ENCODE measurements at places on chromosomes 6 and 20.

DNA sequence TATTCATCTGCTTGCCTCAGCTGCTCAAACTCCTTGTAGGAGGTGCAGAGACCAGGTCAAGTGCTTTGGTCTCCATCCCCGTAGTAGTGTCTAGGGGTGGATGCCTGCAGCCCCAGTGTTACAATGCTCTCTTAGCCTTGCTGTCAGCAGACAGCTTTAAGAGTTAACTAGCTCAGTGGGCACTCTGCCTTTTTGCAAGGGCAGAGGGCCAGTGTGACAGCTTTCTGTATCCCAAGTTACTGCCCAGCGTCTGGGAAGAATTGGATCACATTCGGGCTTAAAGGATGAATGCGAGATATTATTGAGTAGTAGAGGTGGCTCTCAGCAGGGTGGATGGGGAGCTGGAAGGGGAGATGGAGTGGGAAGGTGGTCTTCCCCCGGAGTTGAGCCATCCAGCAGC is 339.9 kb upstream of the RNF217 start:
- no peak for DNase-seq

- no peak for DNase-seq
Measured at GRCh38 chr20:7792150-7792869, 147.9 kb downstream of the HAO1 start.

- no peak for DNase-seq
Measured at GRCh38 chr20:6979621-6980020, 212.1 kb downstream of the BMP2 start.

DNA sequence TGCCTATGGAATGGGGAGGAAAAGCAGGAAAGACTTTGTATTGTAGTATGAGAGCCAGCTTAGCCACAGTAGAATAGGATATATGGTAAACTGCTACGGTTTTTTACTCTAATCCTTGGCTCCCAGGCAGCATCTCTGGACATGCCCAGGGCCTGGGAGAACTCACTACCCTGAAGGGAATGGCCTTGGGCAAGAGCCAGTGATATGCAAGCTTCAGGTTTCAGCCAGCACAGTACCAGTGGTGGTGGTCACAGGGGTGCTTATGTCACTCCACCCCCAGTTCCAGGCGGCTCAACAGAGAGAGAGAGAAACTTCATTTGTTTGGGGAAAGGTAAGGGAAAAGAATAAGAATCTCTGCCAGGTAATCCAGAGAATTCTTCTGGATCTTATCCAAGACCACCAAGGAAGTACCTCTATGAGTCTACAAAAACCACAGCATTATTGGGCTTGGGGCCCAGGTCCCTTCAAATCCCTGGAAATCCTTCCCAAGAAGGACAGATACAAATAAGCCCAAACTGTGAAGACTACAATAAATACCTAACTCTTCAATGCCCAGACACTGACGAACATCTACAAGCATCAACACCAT is 121.2 kb downstream of the THBS2 start:
- DNase-seq = no peak

- no peak for DNase-seq
Measured at GRCh38 chr20:45044084-45044573, 56.8 kb downstream of the KCNS1 start.

- no peak for DNase-seq
Measured at GRCh38 chr6:138719744-138720143, 53.8 kb upstream of the CCDC28A start.

DNA sequence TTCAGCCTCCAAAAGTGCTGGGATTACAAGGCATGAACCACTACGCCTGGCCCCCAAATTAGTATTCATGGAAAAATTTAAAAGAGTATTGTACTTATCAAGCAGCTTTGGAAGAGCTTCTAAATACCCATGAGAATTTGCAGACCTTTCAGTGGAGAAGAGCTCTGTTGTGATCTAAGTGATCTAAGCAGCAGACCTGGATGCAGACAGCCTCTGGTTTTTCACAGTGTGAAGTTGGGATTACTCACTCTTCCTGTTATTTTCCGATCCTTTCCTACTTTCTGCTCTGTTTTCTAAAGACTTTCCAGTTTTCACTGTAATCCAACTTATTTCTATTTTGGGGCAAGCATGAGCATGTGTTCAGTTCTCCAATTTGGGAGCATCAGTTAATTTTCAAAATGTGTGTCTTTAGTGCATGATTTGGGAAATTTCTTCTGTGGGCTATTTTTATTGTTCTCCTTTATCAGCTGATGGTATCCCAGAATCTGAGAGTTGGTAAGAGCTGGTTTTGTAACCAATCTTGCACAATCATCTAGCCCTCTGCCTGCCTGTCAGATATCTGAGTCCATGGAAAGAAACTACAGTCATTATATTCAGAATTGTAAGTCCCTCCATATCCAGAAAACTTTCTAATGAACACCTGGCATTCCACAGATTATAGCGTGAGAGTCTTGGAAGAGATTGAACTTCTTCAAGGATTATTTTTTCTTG is 207.7 kb upstream of the DTNBP1 start:
- no peak for DNase-seq

- no peak for DNase-seq
Measured at GRCh38 chr20:24960302-24960801, 11.3 kb downstream of the CST7 start.

DNA sequence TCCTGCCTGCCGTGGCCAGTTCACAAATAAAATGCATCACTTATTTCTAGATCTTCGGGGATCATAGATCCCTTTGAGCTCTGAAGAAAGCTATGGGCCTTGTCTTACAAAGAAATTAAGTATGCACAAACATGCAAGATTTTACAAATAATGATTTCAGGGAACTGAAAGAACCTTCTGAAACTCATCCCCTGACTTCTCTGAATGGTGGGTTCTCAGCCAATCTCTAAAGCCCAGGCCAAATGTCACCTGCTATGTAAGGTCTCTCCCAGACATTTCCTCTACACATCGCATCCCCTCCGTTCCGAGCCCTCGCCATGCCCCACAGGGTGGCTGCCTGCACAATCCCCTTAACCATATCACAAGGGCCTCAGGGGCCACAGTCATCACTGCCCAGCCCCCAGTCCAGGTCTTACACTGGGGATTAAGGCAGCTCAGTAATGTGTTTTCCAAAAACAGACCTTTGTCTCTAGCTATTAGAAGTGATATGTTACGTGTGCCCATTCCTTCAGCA is 16.1 kb upstream of the ANKRD60 start:
- no peak for DNase-seq

All from cerebellar nuclear complex (tissue), 1 donor.